ENCODE measurements at places on chromosomes 7 and 10. TPM values are rescaled to one million over a fixed set of nuclear protein-coding genes. Genes with fewer than 3 reads are reported as not detected.

- H3K4me1 ChIP-seq = no peaks in the 10 kb centered on the region
- H3K4me3 ChIP-seq = no peak overlapping the region
- no peaks in the 10 kb centered on the region for H3K36me3 ChIP-seq
Observed at GRCh38 chr10:62904281-62904875, 88.2 kb upstream of the EGR2 start.

Gene HTR7
- 1.8 TPM for total RNA-seq

Gene TMEM196
- not detected for total RNA-seq

Gene PTPN20
- total RNA-seq = 14.8 TPM
